ENCODE measurements at places on chromosomes 2 and 18. TPM values are rescaled to one million over a fixed set of nuclear protein-coding genes. Genes with fewer than 3 reads are reported as not detected.

- DNase-seq, result no peak
Observed at GRCh38 chr2:177064422-177064821, 148.2 kb upstream of the HNRNPA3 start.

DNA sequence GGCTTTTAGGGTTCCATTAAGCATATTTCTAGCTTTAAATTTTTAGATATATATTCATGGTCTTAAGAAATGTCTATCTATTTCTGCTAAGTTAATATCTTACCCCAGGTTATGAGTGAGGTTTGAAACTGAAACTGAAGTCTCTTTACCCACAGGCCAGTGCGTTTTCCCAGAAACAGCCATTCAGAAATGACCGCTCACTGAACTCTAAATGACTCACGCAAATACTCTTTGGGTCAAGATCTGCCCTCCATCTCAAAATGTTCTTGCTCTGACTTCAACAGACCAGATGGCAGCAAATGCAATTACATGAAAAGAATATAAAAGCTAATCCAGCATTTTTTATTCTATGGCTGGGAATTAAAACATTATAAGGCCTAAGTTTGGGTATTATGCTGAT lies 315.2 kb downstream of the TDRD15 start:
- DNase-seq, result no peak

GRCh38 chr2:176111309-176111663 lies 4.2 kb downstream of the HOXD11 start:
- DNase-seq, result no peak

GRCh38 chr2:120134263-120134662 lies 88.9 kb downstream of the TMEM185B start:
- no peak for DNase-seq

DNA sequence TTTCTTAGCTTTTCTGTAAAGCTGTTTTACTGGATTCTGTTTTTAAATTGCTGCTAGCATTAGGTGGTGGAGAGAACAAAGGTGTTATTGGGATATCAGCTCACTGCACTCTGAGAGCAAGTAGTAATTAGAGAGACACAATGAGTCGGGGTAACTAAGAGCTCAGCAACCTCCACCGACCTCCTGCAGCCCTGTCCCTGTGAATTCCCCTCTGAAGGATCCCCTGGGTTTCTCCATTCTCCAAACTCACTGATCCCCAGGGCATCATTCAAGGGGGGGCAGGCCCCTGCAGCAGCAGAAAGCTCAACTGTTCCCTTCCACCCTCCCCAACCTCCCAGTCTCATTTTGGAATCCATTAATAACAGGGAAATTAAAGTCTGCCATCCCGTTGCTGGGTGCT lies 73.0 kb downstream of the MTCL1 start:
- no peak for DNase-seq

GRCh38 chr18:42425025-42425424 lies 470.0 kb downstream of the PIK3C3 start:
- no peak for DNase-seq

DNA sequence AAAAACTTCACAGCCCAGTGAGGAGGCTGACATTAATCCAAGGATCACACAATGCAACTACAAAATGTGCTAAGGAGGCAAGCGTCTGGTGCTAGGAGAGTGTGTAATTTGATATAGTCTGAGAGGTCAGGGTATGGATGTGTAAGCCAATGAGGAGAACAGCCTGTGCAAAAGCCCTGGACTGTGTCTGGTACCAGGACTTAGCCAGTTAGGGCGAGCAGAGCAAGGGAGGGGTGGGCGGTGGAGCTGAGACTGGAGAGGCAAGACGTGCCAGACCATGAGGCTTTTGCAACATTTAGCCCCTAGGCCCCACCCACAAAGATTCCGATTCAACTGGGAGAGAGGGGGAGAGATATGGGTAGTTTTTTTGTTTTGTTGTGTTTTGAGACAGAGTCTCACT lies 33.5 kb upstream of the SPRED2 start:
- DNase-seq, result no peak

- DNase-seq, result no peak
Observed at GRCh38 chr18:13889671-13890070, 25.7 kb downstream of the MC2R start.

DNA sequence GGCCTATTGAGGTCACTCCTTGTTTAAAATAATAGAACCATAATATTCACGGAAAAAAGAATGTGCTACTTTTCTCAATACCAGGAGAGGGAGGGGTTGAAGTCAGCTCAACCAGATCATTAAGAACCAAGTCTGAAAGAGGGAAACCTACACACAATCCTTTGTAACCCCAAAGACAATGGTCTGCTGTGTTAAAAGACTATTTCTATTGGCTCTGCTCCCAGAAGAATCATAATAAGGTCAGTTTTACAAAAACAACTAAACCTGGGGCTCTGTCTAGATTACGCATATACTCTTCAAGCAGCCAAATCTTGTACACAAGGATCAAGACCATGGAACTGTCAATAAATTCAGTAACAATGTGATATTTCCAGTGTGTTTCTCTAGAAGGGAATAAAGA lies 177.2 kb upstream of the CRIM1 start:
- DNase-seq, result no peak

The AGXT gene
- not detected for total RNA-seq

The ZNF385B gene
- total RNA-seq, result 7.7 TPM

The GALNT5 gene
- under 0.01 TPM for total RNA-seq

The ZSWIM2 gene
- 0.41 TPM for total RNA-seq

Data from frontal cortex (tissue), 4 donors.